Activated gamma-delta T cell treated with anti-CD3 and anti-CD28 coated beads, Interleukin-2, amount 50 U/mL, for 16 hours (primary cell): ENCODE measurements at places on chromosomes 2 and 18.

DNA sequence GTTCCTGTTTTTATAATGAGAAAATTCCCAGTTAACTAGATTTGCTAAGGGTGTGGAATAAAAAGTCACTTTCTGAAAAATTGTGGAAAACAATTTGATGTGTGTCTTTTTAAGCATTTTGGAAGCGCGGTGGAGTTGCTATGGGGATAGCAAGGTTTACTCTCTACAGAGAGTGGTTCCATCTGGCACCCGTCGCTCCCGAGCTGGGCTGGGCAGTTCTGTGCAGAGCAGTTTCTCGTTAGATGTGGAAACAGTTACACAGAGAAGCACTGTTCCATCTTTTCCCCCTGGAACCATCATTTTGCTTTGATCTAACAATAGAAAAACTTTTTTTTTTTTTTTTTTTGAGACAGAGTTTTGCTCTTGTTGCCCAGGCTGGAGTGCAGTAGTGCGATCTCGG lies 17.4 kb downstream of the LDLRAD4 start:
- no peak for DNase-seq

- DNase-seq, result no peak
Measured at GRCh38 chr2:16318474-16319195, 347.0 kb downstream of the CYRIA start.

DNA sequence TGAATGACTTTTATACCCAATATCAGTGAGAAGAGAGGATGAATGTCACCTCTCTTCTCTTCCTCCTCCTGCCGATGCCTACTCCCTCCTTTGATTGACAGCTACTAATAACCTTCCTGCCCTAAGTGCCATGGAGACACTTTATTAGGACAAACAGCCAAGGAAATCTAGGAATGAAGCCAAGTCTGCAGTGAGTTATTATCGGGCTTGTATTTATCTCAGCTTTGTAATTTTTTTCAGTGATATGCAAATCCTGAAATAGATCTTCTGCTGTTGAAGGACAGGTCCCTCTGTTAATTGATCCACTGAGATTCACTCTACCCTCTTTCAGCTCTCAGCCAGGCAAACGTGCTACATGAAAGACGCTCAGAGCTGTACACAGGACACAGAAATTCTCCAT lies 686.7 kb downstream of the TMEM182 start:
- DNase-seq, result no peak

DNA sequence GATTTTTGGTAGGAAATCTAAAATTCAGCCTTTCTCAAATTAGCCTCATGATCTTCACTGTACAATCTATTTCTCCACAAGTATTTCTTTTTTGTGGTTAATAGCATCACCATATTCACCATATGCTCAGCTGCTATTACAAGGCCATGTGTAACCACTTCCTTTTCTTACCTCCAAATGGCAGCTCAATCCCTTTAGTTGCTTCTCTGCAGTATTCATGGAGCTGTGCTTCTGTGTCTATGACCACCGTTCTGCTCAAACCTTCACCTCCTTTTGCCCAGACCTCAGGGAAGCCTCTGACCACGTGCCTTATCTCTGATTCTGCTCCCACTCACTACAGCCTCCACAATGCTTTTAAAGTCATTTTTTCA lies 126.7 kb upstream of the TMEM200C start:
- DNase-seq, result no peak

- DNase-seq, result no peak
Measured at GRCh38 chr2:136114382-136114781, 3.6 kb downstream of the CXCR4 start.

GRCh38 chr18:22563164-22563583 lies 145.5 kb upstream of the CTAGE1 start:
- no peak for DNase-seq

DNA sequence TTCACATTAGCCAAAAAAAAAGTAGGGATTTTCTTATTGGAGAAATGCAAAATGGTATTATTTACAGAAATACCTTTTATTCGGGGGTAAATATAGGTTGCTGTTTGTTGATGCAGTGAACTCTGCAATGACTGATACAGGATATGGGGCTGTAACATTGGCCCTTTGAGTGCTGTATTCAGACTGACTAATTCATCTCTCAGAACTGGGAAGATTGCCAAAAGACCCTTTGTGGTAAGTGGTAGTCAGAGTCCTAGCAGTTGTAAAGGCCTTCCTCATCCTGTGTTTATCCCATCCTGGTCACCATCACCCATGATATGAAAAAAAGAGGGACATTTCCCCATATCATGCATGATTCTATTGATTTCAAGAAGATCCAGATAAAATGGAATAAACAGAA lies 14.0 kb upstream of the DCC start:
- DNase-seq, result no peak

DNA sequence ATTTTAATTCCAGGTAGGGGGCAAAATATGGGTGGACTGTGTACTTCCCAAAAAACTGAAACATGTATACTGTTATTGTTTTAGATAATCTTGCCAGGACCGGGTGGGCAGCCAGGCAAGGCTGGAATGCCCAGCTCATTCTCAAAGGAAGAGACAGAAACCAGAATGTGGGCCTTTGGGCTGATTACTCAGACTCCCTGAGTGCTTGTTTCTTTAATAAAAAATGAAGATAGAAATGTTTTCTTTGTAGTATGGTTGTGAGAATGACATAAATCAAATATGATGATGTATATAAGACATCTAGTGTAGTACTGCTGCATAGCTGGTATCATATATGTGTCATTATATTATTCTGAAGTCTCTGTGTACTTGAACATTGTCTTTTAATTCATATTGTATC lies 231.6 kb upstream of the NT5C1B start:
- no peak for DNase-seq

GRCh38 chr2:223920109-223920508 lies 25.0 kb downstream of the WDFY1 start:
- DNase-seq, result no peak

GRCh38 chr18:45316127-45316526 lies 299.1 kb upstream of the SLC14A2 start:
- DNase-seq, result no peak
